Stimulated activated CD4-positive, alpha-beta T cell treated with anti-CD3 and anti-CD28 coated beads, Interleukin-2, amount 100 ng/mL, for 24 hours (primary cell): ENCODE measurements at places on chromosomes 3 and 15.

- DNase-seq: no peak
These were observed 187.5 kb downstream of the MEGF11 start for GRCh38 chr15:66066005-66066404.

DNA sequence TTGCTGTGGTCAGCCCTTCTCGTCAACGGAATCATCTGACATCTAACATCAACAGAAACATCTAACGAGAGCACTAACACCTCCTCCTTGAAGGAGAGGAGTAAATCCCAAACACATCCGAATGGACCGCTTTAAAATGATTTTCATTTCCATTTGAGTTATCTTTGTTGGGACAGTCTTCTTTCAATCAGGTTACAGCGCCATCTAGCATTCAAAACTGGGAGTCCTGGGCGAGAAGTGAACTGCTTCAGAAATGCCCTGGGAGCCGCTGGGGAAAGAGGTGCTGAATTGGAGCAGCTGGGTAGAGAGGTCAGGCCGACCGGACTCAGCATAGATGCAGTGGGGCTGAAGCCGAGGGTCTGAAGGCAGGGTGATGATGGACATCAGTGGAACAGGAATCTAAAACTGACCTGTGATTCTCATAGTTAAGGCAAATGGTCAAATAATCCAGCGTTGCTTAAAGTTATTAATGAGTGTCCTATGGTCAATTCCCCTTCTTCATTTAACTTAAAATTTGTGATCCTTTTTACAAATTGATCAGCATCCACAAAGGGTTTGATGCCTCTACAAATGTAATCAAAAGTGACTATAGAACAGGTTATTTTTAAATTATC is 170.0 kb upstream of the NDN start:
- no peak for DNase-seq

- no peak for DNase-seq
These were observed 281.3 kb downstream of the CLSTN2 start for GRCh38 chr3:140216249-140216648.

GRCh38 chr3:57796261-57796660 is 40.2 kb downstream of the SLMAP start:
- DNase-seq: no peak

- DNase-seq: no peak
These were observed 817.5 kb upstream of the ALCAM start for GRCh38 chr3:104549099-104549714.

DNA sequence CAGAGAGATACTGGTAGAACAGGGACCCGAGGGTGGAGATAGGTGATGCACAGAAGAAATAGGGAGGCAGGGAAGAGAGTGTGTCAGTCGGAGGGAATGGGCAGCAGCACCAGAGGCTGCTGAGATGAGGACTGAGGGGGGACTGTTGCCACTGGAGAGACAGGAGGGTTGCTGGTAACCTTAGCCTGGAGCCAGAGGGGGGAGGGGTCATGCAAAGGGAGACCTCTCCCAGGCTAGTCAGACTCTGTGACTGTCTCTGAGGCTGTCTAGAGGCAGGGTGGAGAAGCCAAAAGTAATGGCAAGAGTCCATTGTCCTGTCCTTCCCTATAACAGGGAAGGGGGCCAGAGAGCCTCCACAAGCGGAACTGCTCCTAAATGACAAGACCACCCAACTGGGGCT is 2.1 kb upstream of the DLEC1 start:
- no peak for DNase-seq

DNA sequence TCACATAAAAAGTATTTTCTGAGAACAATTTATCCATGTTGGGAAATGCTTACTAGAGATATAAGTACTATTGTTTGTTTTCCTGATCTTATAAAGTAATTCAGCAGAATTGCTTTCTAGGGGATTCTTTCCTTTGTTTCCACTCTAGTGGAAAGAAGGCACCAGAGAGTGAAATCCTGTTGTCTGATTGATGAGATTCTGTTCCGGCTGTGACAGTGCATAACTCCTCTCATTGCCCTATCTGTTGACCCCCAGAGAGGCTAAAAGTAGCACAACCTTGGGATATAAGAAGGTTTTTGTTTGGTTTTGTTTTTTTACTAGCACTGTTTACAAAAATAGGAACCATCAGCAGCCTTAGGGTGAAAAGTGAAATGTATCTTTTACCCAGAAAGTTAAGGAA is 114.1 kb downstream of the ALCAM start:
- DNase-seq: no peak

DNA sequence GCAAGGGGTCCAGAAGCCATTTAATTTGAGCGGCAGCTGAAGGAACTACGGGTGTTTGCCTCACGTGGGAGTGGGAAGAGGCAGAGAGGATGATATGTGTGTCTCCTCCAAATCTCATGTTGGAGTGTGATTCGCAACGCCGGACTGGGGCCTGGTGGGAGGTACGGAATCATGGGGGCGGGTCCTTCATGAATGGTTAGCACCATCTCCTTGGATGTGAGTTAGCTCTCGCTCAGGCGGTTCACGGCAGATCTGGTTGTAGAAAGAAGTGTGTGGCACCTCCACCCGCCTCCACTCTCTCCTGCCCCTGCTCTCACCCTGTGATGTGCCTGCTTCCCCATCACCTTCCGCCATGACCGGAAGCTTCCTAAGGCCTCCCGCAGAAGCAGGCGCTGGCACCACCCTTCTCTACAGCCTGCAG is 25.4 kb downstream of the XXYLT1 start:
- no peak for DNase-seq

DNA sequence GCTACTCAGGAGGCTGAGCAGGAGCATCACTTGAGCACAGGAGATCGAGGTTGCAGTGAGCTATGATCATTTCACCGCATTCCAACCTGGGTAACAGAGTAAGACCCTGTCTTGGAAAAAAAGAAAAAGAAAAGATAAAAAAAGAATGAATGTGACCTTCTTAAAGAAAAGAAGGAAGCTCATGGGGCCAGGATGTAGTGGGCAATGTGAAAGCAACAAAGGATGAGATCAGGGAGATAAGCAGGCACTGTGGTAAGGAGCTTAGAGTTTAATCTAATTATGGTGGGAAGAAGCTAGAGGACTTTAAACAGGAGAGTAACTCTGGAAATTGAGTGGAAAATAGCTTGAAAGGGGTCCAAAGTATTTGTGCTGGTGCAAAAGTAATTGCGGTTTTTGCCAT is 231.6 kb upstream of the UBE2E2 start:
- no peak for DNase-seq

- no peak for DNase-seq
These were observed 18.0 kb downstream of the ZDHHC3 start for GRCh38 chr3:44957986-44958385.
